Nucleus accumbens (tissue), 56 donors: ENCODE measurements at places on chromosomes 16 and 17.

DNA sequence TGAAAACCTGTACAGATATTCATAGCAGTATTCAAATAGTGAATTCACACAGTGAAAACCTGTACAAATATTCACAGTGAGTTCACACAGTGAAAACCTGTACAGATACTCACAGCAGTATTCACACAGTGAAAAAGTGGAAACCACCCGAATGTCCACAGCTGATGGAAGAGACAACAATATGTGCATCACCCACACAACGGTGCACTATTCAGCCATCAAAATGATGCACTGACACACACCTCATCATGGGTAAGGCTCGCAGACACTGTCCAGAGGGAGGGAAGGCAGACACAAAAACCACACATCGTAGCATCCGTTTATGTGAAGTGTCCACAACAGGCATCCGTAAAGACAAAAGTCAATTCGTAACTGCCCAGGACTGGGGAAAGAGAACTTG, 100.9 kb downstream of the VPS53 start:
- DNase-seq: no peak

DNA sequence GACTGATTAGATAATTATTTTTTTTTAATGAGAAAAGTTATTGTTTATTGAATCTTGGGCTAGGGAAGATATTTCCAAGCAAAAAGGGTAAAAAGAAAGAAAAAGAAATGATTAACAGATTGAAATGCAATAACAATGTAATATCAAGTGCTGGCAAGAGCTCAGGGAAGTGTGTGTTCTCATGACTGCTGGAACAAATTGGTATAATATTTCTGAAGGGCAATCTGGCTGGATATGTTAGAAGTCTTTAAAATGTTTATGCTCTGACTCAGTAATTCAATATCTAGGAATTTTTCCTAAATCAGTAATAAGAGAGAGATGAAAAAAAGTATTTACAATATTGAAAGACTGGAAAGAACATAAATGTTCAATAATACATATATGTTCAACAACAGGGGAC, 7.6 kb upstream of the ZNF624 start:
- no peak for DNase-seq

DNA sequence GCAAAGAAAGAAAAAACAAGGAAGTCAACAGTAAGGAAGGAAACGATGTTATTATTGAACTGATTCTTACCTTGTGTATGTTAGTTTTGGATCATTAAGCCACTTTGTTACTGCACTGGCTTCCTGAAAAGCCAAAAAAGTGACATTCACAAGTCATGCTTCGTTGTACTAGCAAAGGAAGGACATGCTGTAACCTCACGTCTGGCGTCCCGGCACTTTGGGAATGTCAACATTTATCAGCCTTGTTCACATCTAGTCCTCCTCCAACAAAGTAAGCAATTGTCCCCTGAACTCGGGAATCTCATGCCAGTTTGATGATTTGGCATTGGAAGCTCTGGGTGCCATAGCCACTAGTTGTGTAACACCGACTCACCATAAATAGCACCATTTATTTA, 731 bp upstream of the MKS1 start:
- DNase-seq: no peak

- DNase-seq: peak; percentile 18
These were observed 19.8 kb downstream of the COX4I1 start for GRCh38 chr16:85819245-85819644.

- no peak for DNase-seq
These were observed 32.3 kb downstream of the FBXO31 start for GRCh38 chr16:87351320-87351698.

DNA sequence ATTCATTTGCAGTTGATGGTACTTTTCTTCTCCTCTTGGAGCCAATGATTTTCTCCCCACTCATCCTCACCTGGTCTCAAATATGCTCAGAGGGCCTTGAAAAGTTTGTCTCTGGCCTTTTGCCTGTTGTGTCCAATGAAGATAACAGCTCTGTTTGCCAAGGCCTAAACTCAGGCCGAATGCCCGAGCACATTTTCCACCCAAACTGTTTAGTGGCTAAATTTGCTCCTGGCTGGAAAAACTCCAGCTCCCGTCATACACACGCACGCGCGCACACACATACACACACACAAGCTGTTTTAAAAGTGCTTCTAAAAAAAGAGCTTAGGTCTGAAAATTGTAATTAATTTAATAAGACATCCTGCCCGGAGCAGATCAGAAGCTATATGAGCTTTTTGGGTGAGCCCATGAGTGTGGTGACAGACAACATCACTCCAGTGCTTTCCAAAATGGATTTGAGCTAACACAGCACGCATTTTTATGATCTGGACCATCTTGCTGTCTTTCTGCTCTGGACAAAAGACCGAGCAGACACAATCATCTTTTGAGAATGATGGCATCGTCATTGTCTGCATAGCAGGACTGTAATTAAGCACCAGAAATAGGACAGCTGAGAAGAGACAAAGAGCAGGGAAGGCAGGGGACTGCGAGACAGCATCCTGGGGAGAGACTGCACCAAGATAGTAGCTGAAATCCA, 48.9 kb downstream of the IRX6 start:
- no peak for DNase-seq

- no peak for DNase-seq
These were observed 22.9 kb downstream of the PRCD start for GRCh38 chr17:76562734-76563148.

GRCh38 chr16:23607726-23608125, 11.6 kb upstream of the NDUFAB1 start:
- no peak for DNase-seq

DNA sequence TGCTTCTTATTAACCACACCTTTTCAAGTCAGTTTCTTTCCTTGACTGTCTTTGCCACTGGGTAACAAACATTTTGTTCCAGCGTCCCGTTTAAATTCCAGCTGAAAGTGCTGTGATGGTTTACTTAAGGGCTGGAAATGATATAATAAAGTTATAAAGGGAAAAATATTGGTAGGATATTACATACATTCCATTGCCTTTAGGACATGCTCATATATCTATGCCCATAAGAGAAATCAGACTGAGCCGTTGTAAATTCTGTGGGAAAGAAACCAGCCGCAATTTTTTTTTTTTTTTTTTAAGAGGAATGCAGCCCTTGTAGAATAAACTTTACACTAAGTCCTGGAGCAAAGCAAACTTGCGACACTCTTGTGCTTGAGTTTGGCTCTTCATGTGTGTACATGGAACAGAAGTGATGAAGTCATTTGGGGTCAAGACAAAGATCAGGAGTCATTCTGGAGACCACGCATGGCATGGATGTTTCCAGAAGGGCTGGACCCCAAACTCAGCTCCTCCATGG, 210.9 kb downstream of the XYLT1 start:
- no peak for DNase-seq

DNA sequence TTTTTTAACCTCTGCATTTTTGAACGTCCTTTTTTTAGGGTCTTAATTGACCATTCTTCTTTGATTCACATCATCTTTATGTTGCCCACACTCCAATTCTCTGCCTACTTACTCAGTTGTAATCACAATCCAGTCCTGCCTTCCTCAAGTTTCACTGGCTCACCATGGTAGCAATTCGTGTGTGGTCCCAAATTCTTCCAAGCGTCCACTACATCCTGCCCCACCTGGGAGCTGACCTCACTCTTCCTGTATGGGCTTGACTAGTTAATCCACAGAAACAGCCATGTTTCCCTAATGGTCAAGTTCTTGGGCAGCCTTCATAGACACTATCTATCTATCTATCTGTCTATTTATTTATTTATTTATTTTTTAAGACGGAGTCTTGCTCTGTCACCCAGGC, 7.1 kb downstream of the TLCD2 start:
- DNase-seq: no peak

DNA sequence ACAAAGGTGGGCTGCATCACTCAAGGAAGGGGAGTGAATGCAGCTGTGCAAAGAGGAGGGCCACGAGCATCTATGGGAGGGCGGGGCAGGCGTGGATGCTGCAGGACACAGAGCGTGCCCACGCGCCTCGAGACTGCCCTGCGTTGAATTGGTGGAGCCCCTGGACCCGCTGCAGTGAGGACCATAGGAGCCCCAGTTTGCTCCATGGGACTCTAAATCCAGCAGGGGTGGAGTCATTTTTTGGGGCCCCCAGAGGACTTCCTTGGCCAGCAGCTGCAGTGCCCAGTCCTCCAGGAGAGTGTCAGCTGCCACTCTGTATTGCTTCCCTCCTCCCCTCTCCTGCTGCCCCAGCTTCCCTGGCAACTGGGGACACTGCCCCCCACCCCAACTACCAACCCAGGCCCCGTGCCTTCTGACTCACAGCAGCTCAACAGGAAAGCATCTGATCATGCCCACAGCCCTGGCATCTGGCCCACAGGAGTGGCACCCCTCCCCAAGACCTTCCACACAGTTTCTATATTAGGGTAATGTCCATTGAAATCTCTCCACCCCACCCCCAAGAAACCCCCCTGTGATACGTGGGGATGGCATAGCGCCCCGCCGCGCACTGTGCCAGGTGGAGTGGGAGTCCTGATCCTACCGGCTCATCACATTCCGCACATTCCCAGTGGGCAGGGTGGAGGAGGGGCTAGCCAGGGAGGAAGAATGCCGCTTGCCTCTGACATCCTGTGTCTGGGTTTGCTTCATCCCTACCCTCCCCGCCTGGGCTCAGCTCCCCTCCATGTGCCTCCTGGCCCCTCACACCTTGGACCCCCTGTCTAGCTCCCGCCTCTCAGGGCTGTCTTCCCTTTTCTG, 27.8 kb upstream of the ITGA3 start:
- DNase-seq: no peak

DNA sequence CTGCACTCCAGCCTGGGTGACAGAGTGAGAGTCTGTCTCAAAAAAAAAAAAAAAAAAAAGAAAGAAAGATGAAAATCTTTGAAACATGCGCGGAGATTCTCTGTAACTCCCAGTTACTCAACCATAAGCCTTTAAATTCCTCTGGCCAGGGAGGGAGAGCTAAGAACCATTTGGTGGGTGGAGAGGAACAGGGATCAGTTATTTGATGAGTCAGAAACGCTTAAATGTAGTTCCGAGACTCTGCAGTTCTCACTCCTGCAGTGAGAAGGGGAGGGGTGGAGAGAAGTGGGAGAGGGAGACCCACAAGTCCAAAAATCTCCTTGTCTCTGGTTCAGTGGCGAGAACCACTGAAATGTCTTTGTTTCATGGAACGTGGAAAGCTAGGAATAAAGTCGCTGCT, 266.7 kb downstream of the SOX9 start:
- no peak for DNase-seq
